AG08395 (cell line): ENCODE measurements at places on chromosomes 2 and 18.

DNA sequence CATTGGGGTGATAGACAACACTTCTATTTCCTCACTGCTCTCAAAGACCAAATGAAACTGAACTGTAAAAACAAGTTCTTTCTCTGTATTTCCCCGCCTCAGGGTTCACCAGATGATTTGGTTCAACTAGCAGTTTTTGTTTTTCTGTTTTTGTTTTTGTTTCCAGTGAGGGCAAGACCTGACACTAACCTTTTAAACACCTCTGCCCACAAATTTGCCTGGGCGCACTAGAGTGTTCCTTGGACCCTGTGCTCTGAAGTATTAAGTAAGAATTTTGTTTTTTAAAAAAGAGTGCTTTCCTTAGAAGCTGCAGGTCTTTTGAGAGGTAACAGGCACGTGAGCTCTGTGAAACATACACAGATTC lies 92.9 kb downstream of the DYSF start:
- no peak for DNase-seq

DNA sequence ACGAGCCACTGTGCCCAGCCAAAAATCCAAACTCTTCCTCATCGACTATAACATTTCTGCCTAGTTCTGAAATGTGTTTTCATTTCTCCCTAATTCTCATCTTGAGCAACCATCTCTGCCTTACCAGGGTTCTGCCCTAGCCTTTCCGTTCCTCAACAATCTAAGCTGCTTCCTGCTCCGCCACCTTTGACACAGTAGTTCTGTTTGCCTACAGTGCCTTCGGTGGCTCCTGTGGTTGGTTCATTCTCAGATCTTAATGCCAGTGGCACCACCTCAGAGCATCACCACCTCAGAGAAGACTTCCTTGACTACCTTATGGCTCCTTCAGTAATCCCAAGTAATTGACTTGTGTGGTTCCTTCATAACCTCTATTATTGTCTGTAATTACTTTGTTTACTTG lies 3.8 kb downstream of the SOCS6 start:
- no peak for DNase-seq

DNA sequence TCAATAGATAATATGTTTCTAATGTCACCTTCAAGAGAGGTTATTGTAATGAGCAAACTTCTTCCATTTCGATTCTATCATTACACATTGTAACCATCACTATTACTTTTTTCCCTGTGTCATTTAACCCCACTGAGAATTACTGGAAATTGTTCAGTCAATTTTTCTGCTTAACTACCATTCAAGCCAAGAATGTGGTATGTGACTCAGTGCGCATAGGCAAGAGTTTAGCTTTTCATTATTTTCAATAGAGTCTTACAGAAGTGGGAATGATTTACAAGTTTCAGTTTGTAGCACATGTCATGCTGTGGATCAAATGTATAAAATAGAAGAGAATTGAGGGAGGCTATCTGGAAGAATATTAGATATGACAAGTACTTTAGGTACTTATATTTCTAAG lies 34.3 kb upstream of the PIEZO2 start:
- no peak for DNase-seq

DNA sequence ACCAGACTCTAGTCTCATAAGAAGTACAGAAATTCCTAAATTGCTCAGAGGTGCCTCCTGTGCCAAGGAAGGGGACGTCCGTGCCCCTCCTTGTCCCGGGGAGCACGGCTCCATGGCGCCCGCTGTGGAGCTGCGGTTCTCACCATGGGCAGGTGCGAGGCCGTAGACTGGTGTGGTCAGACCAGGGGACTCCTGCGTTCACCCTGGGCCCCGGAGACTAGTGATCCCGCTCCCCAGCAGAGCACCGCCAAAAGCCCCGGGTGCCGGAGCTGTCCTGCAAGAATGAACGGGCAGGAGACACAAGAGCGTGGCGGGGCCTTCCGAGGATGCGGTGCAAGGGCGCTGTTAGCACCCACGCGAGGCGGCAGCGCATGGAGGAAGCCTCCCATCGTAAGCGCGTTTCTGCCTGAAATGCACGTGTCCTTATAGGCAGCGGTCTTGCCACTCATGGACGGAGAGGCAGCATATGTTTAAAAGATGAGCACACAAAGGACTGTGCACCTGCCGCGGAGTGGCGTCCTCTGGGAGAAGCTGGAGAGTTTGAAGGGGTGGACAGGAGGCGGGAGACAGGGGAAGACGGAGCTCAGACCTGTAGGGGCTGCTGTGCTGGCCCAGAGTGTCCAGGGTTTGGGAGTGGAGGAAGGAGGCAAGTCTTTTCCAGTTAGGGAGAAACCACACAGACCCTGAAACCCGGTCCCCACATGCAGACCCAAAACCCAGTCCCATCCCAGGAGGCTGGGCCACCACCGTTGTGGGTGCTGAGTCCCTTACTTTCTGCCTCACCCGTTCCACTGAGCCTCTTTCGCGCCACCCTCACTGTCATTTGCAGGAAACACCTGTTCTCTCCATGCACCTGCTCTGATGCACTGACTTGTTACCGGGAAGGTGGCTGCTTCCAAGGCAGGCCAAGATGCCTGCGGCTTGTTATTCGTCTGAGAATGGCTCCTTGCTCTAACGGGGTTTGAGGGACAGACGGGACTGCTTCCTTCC lies 7.5 kb upstream of the KCNG2 start:
- no peak for DNase-seq

DNA sequence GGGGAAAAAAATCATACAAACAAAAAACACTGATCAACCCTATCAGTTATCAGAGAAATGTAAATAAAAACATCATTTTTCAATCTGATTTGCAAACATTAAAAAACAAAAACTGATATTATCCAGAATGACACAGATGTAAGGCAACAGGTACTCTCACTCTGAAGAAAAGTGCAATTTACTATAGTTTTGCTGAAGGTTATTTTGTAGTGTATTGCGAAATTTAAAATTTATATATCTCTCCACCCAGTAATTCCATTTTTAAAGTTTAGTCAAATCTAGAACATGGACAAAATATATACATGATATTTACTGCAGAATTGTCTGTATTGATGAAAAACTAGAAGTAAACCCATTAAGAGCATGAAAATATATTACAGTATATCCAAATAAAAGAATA lies 79.8 kb downstream of the TRAPPC8 start:
- no peak for DNase-seq

DNA sequence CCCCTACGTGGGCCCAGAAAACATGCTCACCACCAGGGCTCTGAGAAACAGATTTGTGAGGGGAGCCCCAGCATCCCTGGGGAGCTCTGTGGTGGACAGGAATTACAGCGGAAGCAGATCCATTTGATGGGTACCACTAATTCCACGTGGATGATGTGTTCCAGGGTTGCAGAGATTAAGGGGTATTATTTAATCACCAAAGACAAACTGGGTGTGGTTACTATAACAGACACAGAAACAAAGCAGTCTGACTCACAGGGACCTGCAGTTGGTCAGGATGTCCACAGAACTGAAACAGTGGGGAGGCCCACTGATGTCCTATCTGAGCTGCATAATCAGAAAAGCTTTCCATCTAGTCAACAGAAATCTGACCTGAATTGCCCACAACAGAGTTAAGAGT lies 65.8 kb downstream of the PSMG2 start:
- peak; percentile 59 for DNase-seq

DNA sequence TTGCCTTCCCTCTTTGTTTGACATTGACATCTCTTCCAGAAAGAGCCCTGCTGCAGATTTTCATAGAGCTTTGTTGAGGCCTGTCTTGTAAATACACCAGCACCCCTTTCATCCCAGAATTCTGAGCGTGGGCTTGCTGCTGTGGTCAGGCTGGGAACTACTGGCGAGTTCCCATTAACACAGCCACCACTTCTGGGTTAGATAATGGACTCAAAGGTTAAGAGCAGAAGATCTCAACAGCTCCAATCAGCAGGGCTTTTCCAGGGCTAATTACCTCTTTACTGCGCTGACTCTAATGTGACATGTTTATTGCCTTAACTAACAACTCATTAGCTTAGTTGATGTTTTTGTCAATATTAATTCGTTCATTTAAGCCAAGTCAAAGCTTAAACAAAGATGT lies 235.9 kb upstream of the BOD1L2 start:
- no peak for DNase-seq

DNA sequence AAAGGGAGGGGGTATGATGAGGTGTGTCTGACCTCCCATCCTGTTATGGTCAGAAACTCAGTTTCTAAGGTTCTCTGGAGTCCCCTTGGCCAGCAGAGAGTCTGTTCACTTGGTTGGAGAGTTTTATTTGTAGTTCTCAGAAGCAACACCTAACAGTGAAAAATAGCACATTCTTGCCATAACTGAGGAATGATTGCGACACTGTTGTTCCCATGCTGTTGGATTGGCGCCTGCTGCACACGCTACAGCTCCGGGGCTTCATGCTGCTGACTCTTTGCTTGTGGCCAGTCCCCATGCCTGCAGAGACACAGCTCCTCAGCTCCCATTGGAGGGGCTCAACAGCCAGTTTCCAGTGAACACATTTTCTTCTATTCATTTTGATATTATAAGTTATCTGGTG lies 42.1 kb downstream of the TPGS2 start:
- peak; percentile 88 for DNase-seq
